ENCODE measurements at places on chromosomes 16 and 17. TPM values are rescaled to one million over a fixed set of nuclear protein-coding genes. Genes with fewer than 3 reads are reported as not detected.

The KATNIP gene
- total RNA-seq, result 32.6 TPM

The CPNE7 gene
- total RNA-seq, result not detected

The TOP2A gene
- total RNA-seq, result 55.3 TPM

The KRTAP1-4 gene
- not detected for total RNA-seq

The CENPX gene
- 31.2 TPM for total RNA-seq

The HEATR9 gene
- not detected for total RNA-seq

The ZKSCAN2 gene
- total RNA-seq, result 6.5 TPM

The CCDC154 gene
- 0.51 TPM for total RNA-seq

The TNS4 gene
- total RNA-seq, result 10.4 TPM

The MYLK3 gene
- 80.8 TPM for total RNA-seq

The TBC1D3H gene
- total RNA-seq, result 2.8 TPM

The ZNF48 gene
- 6.4 TPM for total RNA-seq

The DHRS7C gene
- 115 TPM for total RNA-seq

The CIBAR2 gene
- not detected for total RNA-seq

The HIGD1B gene
- total RNA-seq, result 3.9 TPM

The PTX4 gene
- 1.5 TPM for total RNA-seq

The OXLD1 gene
- total RNA-seq, result 6.3 TPM

The DHX38 gene
- total RNA-seq, result 54.2 TPM

The CMTM2 gene
- total RNA-seq, result not detected

The PNMT gene
- total RNA-seq, result 2.4 TPM

The SOX15 gene
- total RNA-seq, result 9.6 TPM

The CSF3 gene
- total RNA-seq, result not detected

The PVALEF gene
- total RNA-seq, result not detected

The KRT39 gene
- 1.8 TPM for total RNA-seq

The AOC3 gene
- total RNA-seq, result 23.0 TPM

The CNGB1 gene
- 0.41 TPM for total RNA-seq

The CDRT15 gene
- not detected for total RNA-seq

The PERCC1 gene
- not detected for total RNA-seq

The KRTAP4-4 gene
- total RNA-seq, result not detected

The ZG16 gene
- total RNA-seq, result not detected

The BOLA2B gene
- 40.7 TPM for total RNA-seq

Measured in tongue (tissue), 3 donors.